ENCODE measurements at places on chromosomes 3 and 15.
A peak's percentile ranks its signal among the peaks of the same experiment; 100 is the strongest.

DNA sequence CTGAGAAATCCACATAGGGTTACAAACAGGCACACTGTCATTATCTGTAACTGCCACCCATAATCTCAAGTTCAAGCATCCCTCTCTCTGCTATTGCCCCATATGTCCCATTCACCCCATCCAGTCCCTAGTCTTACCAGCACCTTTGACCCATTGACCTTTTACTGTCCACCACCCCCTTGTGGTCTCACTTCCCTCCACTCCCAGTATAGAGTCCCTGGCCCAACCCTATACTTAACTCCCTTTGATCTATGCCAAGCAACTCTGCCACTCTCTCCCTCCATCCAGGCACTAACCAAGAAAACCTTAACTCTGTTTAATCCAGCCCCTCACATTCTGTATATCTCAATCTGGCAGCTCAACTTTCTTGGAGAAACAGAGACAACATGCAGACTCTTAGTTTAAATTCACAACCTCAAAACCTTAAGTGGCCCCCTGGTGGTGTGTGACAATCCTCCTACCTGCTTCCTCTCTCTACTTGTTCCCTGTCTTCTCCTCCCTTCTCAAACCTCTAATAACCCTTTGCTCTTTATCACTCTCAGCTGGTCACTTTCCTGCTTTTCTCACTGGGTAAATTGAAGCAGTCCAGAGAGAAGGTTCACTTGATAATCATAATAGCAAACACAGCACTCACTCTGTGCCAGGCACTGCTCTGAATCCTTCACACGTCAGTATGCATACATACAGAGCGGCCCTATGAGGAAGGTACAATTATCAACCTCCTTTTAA is 162.7 kb downstream of the STT3B start:
- DNase-seq = no peak

GRCh38 chr15:92728266-92728665 is 72.7 kb upstream of the FAM174B start:
- no peak for DNase-seq

DNA sequence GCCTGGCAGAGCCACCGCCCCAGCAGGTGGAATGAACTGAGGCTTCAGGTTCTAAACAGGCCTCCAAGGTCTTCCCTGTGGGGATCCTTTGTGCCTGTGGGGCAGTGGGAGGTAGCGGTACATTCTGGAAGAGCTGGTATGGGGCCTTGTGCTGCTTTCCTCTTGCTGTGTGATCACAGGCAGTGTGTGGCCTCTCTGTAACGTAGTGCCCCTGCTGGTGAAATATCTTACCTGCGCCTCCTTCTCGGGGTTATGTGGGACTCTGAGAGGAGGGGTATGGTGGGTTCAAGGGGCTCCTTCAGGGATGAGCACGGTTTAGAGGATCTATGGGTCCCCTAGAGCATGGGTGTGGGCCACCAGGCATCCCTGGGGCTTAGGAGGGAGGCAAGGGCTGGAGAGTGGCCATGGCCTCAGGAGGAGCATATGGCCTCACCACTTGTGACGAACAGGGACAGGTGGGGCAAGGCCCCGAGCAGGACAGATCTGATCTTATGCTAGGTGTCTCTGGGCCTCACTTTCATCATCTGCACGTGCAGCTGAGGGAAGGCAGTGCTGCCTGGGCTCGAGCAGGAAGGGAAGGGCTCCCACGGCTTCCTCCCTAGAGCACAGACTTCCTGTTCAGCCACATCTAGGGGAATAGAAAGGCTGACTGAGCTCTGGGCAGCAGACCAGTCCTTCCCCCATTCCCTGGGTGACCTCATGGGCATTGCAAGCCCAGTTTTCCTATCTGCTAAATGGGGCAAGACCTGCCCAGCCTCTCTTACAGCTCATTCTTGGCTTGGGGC is 1.9 kb upstream of the ALS2CL start:
- peak; percentile 25 for DNase-seq

DNA sequence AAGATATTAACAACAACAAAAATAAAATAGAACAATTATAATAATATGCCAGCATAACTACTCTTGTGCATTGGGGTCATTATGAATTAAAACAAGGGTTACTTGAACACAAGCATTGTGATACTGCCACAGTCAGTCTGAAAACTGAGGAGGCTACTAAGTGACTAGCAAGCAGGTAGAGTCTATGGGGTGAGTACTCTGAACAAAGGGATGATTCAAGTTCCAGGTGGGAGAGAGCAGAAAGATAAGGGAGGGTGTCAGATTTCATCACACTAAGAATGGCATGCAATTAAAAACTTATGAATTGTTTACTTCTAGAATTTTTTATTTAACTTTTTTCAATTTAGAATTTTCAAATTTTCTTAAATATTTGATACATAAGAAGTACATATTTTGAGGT is 754.4 kb upstream of the GOLIM4 start:
- DNase-seq = no peak

DNA sequence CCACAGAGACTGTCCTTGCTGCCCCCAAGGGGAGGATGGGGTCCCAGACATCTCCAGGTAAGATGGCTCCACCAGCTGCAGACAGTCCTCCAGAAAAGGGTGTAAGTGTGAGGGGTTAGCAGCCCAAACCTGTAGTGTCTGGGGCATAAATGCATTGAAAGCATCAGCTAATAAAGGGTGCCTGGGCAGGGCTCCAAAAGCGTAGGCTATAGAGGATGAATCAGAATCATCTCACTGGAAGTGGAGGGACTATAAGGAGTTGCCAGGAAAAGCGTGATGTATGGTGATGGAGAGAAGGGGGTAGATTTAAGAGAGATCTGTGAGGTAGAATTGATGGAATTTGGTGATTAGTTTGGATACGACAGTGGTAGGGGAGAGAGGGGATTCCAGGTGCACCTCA is 79.9 kb upstream of the ONECUT1 start:
- DNase-seq = no peak

GRCh38 chr15:39061952-39062464 is 497.4 kb upstream of the RASGRP1 start:
- no peak for DNase-seq

DNA sequence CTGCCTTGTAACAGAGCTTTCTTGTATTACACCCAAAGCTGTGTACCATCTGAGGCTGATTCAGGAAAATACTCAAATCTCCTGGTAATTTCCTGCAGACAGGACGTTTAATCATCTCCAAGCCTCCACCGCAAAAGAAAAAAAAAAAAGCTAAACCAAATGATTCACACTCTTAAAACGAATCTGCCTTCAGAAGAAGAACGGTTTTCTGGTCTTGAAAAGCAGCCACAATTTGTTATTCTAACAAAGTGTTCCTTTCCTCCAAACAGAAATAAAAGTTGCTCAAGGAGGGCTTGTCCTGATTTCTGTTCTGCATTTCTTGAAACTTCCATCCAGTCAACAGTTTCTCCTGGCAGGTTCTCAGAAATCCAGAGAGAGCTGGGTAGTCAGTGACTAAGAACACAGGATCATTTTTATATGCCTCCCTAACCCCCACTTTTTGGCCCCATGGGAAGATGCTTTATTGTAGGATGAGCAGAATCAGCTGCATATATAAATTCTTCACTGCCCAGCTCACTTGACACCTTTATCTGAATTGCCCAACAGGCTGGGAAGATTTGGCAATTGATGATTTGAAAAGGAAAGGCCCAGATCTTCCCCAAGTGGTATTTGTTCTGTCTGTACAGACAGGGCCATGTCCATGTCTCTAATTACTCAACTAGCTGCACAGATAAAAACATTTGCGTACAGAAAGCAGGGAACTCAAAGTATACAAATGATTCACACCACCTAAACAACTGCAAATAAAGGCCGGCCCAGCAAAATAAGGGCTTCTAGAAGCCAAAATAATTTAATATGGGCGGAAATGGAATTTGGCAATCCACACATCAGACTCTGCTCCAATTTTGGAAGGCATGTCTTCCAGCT is 41.0 kb upstream of the PRICKLE2 start:
- DNase-seq = no peak

- no peak for DNase-seq
Observed at GRCh38 chr3:56693750-56694149, 10.7 kb upstream of the TASOR start.

GRCh38 chr3:66066963-66067617 is 28.4 kb upstream of the MAGI1 start:
- no peak for DNase-seq

DNA sequence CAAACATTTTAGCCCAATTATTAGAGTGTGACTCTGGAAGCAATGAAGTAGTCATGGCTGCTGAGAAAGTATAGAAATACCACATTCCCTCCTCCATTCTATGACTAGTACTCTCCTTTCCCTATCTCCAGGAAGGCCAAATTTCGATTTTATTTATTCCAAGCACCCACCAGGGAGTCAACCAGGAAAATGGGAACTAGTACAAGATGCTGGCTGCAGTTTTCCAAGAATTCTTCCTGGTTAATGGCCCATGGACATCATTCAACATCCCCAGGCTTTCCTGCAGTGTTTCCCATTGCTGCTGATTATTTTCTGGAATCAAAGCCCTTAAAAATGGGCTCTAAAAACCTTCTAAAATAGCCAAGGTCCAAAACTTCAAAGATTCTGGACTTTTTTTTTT is 247.9 kb upstream of the STT3B start:
- DNase-seq = no peak

DNA sequence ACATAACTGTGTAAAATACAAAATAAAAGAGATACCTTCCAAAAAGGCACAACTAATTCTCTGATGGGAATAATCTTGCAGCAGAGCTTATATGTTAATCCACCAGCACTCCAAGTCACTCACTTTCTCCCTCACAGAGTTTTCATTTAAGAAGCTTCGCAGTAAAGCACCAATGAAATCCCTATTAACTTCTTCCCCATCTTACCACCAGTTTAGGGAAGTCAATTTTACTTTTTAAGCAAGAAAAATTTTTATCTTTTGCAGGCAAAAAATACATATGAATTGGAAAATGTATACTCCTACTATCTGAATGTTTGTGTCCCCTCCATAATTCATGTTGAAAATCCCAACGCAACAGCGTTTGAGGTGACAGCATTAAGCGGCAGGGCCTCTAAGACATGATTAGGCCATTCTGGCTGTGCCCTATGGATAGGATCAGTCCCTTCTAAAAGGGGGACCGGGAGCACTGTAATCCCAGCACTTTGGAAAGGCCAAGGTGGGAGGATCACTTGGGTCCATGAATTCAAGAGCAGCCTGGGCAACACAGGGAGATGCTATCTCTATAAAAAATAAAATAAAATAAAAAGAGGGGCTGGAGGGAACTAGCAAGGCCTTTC is 435.8 kb downstream of the SHQ1 start:
- DNase-seq = no peak

DNA sequence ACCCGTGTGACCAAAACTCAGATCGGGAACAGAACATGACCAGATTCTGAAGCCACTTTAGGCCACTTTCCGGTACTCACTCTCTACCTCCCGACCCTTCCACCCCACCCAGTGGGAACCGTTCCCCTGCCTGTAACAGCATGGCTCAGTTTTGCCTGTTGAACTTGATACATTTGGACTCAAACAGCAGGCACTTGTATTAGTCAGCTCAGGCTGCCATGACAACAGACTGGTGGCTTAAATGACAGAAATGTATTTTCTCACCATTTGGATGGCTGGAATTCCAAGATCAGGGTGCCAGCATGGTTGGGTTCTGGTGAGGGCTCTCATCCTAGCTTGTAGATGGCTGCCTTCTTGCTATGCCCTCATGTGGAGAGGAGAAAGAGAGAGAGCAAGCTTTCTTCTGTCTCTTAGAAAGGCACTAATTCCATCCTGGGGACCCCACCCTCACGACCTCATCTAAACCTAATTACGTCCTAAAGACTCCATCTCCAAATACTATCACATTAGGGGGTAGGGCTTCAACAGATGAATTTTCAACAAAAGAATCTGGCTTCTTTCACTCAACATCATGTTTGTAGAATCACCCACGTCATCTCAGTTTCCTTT is 9.3 kb upstream of the SSUH2 start:
- DNase-seq = no peak

DNA sequence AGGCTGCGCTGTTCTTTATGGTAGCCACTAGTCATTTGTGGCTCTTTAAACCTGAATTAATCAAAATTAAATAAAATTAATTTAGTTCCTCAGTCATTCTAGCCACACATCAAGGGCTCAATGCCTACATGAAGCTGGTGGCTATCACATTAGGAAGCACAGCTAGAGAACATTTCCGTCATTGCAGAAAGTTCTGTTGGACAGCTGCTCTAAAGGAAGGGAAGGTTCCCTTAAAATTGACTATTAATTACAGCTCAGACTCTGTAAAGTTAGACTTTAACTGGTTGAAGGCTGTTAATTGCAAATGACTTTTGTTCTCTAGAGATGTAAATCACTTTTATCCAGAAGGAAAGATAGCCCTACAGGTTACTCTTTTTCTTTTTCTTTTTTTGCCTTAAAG is 202.7 kb upstream of the ADAMTS9 start:
- DNase-seq = no peak

- no peak for DNase-seq
Observed at GRCh38 chr3:141266797-141267555, 35.4 kb downstream of the PXYLP1 start.

- DNase-seq = no peak
Observed at GRCh38 chr3:43998370-43998835, 243.3 kb upstream of the TOPAZ1 start.

GRCh38 chr3:117346901-117347300 is 637.3 kb downstream of the TUSC7 start:
- no peak for DNase-seq

- no peak for DNase-seq
Observed at GRCh38 chr15:78429477-78429876, 8.5 kb upstream of the IREB2 start.

- no peak for DNase-seq
Observed at GRCh38 chr3:176120507-176120906, 1076.8 kb downstream of the TBL1XR1 start.

GRCh38 chr3:180433152-180433551 is 168.8 kb upstream of the TTC14 start:
- no peak for DNase-seq

- no peak for DNase-seq
Observed at GRCh38 chr3:151774235-151774634, 39.7 kb upstream of the AADAC start.

GRCh38 chr3:15769256-15769915 is 28.4 kb downstream of the ANKRD28 start:
- no peak for DNase-seq

GRCh38 chr3:135018149-135018923 is 223.3 kb downstream of the EPHB1 start:
- DNase-seq = no peak

GRCh38 chr3:123090728-123091531 is 24.1 kb downstream of the PDIA5 start:
- no peak for DNase-seq

- no peak for DNase-seq
Observed at GRCh38 chr15:41899854-41900442, 6.1 kb upstream of the SPTBN5 start.
